ENCODE measurements at places on chromosomes 5 and 9. TPM values are rescaled to one million over a fixed set of nuclear protein-coding genes. Genes with fewer than 3 reads are reported as not detected.
A peak's percentile ranks its signal among the peaks of the same experiment; 100 is the strongest.

Gene IRX2
- total RNA-seq: 35.4 TPM

- no peak for DNase-seq
Measured at GRCh38 chr9:100759215-100759614, 181.3 kb downstream of the CAVIN4 start.

DNA sequence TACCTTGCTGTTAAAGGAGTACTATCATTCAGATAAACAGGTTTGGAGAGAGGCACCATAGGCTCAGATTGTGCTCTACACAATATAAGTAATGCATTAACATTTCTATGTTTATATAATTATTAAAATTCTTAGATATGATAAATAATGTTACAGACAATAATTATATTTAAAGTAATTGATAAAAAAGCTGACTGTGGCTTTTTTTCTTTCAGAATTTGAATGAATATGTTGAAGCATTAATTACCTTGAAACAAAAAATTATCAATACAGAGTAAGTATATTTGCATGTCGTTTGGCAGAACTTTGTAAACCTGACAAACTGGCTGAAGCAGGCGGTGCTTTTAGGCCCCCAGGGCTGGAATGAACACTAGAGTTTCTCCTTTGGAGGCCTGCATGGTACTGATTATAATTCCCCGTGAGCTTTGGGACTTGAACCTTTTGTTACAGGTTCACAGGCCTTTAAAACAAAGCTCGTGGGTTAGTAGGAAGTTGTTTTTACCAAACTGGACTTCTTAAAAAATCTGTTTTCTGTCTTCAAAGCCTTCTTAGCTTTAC lies 13.8 kb downstream of the ICE1 start:
- DNase-seq: no peak

Gene NPR3
- total RNA-seq: 1.1 TPM

Gene WNT8A
- total RNA-seq: not detected

Gene BRINP1
- not detected for total RNA-seq

DNA sequence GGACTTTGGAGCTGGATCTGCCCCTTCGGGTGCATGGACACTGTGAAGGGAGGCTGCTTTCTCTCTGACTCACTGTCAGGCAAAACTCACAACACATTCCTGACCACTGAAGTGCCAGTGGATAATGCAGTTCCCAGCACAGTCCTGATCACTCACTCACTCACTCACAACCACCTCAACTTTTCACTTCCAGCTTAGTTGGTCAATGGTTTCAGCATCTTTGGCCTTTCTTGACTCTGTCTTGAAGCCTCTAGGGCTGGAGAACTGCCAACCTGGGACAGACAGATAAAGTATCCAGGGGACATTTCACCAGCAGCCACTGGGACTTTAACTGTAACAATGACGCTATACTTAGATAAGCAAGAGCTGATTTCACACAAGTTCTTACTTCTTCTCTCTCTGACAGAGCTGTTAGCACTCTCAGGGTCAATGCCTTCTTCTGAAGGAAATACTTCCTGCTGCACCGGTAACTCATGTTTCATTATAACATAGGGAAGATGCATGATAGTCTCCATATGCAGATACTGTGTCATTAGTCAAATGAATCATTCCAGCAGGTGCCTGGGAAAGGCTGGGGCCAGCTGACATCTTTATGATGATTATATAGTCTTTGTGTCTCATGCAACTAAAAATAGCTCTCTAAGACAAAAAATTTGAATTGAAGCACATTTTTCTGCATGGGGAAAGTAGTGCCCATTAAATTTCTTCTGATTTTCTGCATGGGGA lies 499.0 kb downstream of the SEMA5A start:
- peak; percentile 74 for DNase-seq

GRCh38 chr5:159452480-159453167 lies 122.3 kb upstream of the IL12B start:
- DNase-seq: no peak

Gene LCN9
- total RNA-seq: not detected

- no peak for DNase-seq
Measured at GRCh38 chr5:177232358-177232757, 71.2 kb downstream of the RAB24 start.

DNA sequence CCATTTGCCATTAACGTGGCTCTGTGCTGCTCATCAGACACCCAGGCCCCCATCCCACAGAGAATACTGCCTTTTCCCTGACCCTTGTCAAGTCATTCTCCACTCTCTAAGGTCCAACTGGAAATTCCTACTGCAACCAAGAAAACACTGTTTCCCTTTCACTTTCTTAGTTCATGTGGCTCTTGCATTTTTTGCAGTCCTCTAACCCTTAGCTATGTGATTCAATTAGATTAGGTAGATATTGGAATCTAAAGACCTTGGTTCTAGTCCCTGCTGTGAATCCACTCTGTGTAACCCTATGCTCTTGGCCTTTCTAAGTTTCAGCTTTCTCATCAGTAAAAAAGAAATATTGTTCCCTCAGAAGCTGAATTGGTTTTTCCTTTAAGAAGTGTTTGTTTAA lies 649.4 kb downstream of the CCDC171 start:
- no peak for DNase-seq

DNA sequence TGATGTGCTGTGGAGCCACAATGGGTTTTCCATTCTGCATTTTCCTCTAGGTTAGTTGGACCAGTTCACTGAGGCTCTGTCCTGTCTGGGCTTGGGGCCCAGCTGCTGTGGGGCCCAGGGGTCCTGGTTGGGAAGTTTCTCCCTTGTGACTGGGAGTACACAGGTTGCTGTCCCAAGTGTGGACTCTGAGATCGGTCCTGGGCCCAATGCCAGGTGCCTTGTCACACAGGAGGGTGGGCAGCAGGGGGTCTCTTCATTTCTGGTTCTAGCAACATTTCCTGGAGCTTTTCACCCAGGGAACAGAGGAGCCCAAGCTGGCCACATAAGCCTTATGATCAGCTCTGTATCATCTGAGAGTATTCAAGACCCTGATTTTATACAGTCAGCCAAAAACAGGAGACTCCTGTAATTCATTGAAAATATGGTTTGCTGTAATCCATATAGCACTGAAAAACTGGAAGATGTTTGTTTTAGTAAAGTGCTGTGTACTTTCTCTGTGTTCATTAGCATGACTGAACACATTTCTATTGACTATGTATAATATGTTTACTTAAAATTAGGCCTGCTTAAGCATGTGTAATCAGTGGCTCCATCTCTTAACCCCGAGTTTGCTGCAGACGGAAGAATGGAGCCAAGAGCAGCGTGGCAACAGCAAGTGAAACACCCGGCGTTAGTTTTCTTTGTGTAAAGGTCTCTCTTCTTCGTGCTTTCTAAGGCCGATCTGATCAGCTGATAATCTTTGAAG lies 62.5 kb downstream of the MVB12B start:
- no peak for DNase-seq

GRCh38 chr9:129597355-129598088 lies 23.4 kb downstream of the C9orf50 start:
- no peak for DNase-seq

GRCh38 chr5:165028356-165028755 lies 1522.9 kb downstream of the MAT2B start:
- no peak for DNase-seq

Gene CHSY3
- 0.82 TPM for total RNA-seq

DNA sequence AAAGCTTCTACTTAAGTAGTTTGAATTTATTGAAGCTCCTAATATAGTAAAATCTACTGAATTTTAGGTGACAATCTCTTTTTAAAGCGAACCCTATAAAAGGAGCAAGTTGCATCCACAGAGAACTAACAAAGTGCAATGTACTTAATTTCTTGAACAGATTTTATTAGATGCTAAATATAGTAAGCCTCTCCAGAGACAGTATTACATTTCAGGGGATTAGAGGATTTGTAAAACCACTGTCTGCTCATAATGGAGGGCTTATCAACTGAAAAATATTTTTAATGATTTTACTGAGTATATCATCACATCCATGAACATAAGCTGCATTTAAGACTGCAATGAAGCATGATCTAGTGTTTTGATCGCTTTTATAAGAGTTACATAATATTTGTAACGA lies 230.0 kb upstream of the EFNA5 start:
- no peak for DNase-seq

Gene SPATA31C1
- total RNA-seq: not detected

Gene LPAR1
- total RNA-seq: 0.47 TPM

All from MCF 10A (cell line).